ENCODE measurements at places on chromosomes 3 and 15.
A peak's percentile ranks its signal among the peaks of the same experiment; 100 is the strongest.

DNA sequence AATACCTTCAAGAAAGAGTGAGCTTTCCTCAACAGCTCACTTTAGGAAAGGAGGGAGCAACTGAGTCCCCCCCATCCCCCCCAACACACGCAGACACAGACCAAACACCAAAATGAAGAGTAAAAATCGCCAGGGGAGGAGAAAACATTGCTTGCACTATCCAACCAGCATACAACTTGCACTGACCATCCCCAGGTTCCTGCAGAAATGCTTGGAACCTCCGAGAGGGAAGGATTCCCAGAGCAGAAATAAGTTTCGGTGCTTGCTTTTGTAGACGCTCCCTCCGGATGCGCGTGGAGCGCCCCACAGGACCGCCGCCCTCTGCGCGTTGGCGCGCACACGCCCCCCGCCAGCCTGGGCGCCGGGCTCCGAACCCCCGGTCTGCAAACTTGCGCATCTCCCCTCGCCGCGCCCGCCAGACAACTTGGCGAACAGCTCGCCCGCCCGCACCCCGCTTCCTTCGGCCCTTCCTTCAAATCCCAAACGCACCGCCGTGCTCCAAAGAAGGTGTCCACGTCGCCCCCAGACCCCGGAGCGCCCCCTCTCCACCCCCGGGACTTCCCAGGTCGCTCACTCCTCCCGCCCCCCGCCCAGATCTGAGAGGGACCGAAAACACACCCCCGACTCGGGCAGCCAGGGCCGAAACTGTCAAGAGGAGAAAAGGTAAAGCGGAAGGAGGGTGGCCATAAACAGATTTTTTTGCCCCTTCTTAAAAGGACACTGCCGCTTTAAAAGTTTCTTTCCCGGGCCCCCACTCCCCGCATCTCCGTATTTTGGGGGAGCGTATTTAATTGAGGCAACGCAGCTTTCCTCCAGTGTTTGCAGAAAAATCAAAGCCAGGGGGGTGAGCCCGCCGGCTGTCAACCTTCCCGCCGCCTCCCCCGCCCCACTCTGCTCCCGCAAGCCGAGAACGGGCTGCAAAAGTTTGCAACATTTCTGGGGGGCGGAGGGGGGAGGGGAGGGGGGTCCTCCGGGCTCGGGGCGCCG, 859 bp downstream of the RORA start:
- no peak for DNase-seq

GRCh38 chr3:145807990-145808389, 353.0 kb downstream of the PLOD2 start:
- DNase-seq = no peak

GRCh38 chr15:25541228-25541627, 102.4 kb upstream of the UBE3A start:
- no peak for DNase-seq

GRCh38 chr15:23437146-23437545, 9.9 kb downstream of the GOLGA6L2 start:
- DNase-seq = no peak

DNA sequence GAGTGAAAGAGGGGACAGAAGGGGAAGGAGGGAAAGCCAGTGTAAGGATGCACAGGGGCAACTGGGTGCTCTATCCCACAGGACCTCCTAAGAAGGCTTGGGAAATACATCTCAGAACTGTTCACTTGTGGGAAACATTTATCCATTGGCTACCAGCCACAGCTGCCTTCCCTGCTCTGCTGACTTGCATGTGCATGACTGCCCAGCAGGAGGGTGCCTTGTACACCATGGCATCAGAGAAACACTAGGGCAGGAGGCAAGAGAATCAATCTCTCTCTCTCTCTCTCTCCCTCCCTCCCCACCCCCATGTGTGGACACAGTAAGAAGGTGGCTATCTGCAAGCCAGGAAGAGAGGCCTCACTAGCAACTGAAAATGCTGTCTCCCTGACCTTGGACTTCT, 62.9 kb upstream of the ZBTB38 start:
- DNase-seq = no peak

GRCh38 chr3:27554706-27555105, 70.5 kb upstream of the SLC4A7 start:
- no peak for DNase-seq

DNA sequence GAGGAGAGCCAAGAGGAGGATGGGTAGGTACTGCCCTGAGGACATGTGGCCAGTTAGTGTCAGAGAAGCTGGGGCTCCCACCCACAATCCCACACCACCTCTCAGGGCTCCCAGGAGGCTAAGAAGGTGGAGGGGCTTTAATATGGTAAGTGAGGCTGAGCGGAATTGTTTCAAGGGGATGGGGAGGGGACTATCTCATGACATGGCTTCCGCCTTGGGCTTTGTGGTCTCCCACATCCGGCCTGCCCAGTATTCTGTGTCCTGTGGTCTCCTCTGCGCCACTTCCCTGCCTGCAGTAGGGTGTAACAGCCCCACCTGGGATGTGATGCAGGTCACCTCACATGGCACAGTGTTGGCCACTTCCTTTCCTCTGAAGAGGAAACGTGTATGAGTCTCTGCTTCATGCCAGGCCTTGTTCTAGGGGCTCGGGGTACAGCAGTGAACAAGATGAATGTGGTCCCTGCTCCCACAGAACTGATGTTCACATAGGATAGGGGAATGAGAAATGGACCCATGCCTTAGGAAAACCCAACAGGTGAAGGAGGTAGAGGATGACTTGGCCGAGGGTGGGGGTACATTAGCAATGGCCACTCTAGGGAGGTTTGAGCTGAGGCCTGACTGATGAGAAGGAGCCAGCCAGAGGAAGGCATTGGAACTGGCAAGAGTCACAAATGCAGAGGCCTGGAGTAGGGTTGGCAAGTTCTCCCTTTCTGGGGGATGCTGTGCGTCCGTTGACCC, 3.2 kb downstream of the NEIL1 start:
- peak; percentile 92 for DNase-seq

- no peak for DNase-seq
These were observed 53.1 kb downstream of the DNASE1L3 start for GRCh38 chr3:58157700-58158099.

- DNase-seq = no peak
These were observed 177.2 kb downstream of the XXYLT1 start for GRCh38 chr3:195093731-195094130.
